K562 (cell line): ENCODE measurements at places on chromosomes 6 and 20. TPM values are rescaled to one million over a fixed set of nuclear protein-coding genes. Genes with fewer than 3 reads are reported as not detected.
A peak's percentile ranks its signal among the peaks of the same experiment; 100 is the strongest.

The CGA gene
- not detected in 2 replicates for total RNA-seq

The VTA1 gene
- total RNA-seq = 59.8 and 66.2 TPM in 2 replicates

GRCh38 chr20:45935416-45936046 is 1.0 kb downstream of the PCIF1 start:
- peaks cover 28% of the 10 kb centered on the region for H3K4me1 ChIP-seq
- no peaks in the 10 kb centered on the region for H3K27me3 ChIP-seq
- peak overlapping the region; percentile 99 for H3K4me3 ChIP-seq

The OXT gene
- total RNA-seq = not detected in 2 replicates

GRCh38 chr6:21026576-21027273 is 492.5 kb downstream of the CDKAL1 start:
- H3K4me3 ChIP-seq = no peak overlapping the region
- no peak for DNase-seq
- no peak overlapping the region for H3K27ac ChIP-seq
- 0 out of 3 replicates have a peak, but pooled peaks cover 2% of the 10 kb centered on the region for H3K4me1 ChIP-seq
- H3K27me3 ChIP-seq = no peaks in the 10 kb centered on the region

- H3K36me3 ChIP-seq = no peaks in the 10 kb centered on the region
- no peak for DNase-seq
- no peak overlapping the region for H3K4me3 ChIP-seq
- peaks cover 23% of the 10 kb centered on the region for H3K27me3 ChIP-seq
- no peak overlapping the region for H3K27ac ChIP-seq
These were observed 77.3 kb downstream of the BMP6 start for GRCh38 chr6:7803214-7803613.

The BMP7 gene
- total RNA-seq = 0.13 and 0.18 TPM in 2 replicates

The EPB41L1 gene
- total RNA-seq = 2.6 and 4.3 TPM in 2 replicates

- H3K27me3 ChIP-seq = no peaks in the 10 kb centered on the region
- H3K36me3 ChIP-seq = no peaks in the 10 kb centered on the region
- no peak overlapping the region for H3K4me3 ChIP-seq
- H3K27ac ChIP-seq = no peak overlapping the region
These were observed 301.0 kb upstream of the SLC35B3 start for GRCh38 chr6:8736156-8736895.

The SIRPB2 gene
- total RNA-seq = not detected in 2 replicates

DNA sequence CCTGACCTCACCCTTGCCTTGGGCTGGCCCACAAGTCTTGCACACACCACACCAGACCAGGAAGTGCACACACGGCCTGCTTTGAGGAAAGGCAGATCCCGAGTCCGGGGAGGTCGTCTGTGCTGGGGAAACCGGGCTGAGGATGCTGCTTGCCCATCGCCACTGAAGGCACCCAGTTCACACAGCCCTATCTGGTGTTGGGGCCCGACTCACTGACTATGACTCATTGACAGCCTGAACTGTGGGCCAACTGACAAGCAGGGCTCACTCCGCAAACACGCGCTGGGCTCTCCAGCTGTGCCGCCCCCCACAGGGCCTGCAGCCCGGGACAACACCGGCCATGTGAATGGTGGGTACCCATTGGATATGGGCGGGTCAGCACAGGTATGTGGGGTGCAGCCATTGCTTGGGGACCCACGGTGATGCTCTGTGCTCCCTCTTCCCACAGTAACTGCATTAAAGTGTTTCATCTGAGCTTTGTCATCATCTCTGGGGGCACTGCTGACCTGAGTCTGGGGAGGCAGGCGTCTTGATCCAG is 1.6 kb downstream of the SAMD10 start:
- no peaks in the 10 kb centered on the region for H3K27me3 ChIP-seq
- H3K27ac ChIP-seq = peak overlapping the region; percentile 83
- peak overlapping the region; percentile 100; the same call in 1 of the 2 replicates for H3K4me3 ChIP-seq
- H3K36me3 ChIP-seq = peaks cover 17% of the 10 kb centered on the region; the same call in 2 of the 3 replicates
- peak; percentile 58 for DNase-seq
- H3K4me1 ChIP-seq = peaks cover 30% of the 10 kb centered on the region

The SUMO4 gene
- total RNA-seq = 0.60 and 0.92 TPM in 2 replicates

DNA sequence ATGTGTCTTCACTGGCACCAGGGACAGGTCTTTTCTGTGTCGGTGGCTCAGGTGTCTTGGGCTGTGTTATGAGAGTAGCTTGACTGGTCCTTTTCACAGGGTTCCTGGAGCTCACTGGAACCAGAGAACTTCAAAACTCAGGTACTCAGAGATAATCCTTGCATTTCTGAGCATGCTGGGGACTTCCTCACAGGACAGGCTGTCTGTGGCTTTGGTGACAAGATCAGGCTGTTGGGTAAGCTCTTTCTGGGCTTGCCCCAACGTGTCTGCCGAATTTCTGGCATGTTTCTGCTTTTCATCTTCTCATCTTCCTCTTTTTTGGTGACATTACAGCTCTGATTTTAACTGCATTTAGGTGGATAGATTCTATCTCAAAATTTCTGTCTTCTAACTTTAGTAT is 270.0 kb downstream of the CDH26 start:
- H3K27ac ChIP-seq = no peak overlapping the region
- H3K36me3 ChIP-seq = no peaks in the 10 kb centered on the region
- H3K4me1 ChIP-seq = no peaks in the 10 kb centered on the region
- no peak overlapping the region for H3K4me3 ChIP-seq

DNA sequence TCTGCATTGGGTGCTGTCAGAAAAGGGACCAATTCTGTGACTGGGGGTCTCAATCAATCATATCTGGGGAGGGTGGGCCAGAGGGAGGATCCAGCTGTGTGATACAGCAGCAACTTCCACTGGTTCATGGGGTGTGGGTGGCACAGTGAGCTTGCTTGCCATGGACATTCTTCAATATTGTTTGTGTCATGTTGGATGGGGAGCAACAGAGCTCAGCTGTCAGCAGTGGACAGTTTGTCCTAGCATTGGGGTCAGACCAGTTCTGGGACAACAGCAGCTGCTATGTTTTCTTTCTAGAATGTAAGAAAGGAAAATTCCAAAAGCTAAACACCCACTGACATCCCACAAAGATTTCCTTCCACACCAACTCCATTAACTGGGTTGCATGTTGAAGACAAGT is 221.9 kb upstream of the CDH4 start:
- no peaks in the 10 kb centered on the region for H3K36me3 ChIP-seq
- no peak overlapping the region for H3K4me3 ChIP-seq
- no peak for DNase-seq
- no peaks in the 10 kb centered on the region for H3K27me3 ChIP-seq
- H3K4me1 ChIP-seq = no peaks in the 10 kb centered on the region

The SLC17A2 gene
- total RNA-seq = not detected in 2 replicates

- H3K27ac ChIP-seq = no peak overlapping the region
- no peaks in the 10 kb centered on the region for H3K4me1 ChIP-seq
- no peaks in the 10 kb centered on the region for H3K27me3 ChIP-seq
- no peak for DNase-seq
- H3K36me3 ChIP-seq = no peaks in the 10 kb centered on the region
- no peak overlapping the region for H3K4me3 ChIP-seq
These were observed 435.7 kb upstream of the FKBP1C start for GRCh38 chr6:62775427-62776022.

The SYNDIG1 gene
- not detected in 2 replicates for total RNA-seq

The OR12D2 gene
- not detected in 2 replicates for total RNA-seq

The PYGB gene
- total RNA-seq = 16.1 and 18.0 TPM in 2 replicates

The PI3 gene
- total RNA-seq = not detected in 2 replicates

DNA sequence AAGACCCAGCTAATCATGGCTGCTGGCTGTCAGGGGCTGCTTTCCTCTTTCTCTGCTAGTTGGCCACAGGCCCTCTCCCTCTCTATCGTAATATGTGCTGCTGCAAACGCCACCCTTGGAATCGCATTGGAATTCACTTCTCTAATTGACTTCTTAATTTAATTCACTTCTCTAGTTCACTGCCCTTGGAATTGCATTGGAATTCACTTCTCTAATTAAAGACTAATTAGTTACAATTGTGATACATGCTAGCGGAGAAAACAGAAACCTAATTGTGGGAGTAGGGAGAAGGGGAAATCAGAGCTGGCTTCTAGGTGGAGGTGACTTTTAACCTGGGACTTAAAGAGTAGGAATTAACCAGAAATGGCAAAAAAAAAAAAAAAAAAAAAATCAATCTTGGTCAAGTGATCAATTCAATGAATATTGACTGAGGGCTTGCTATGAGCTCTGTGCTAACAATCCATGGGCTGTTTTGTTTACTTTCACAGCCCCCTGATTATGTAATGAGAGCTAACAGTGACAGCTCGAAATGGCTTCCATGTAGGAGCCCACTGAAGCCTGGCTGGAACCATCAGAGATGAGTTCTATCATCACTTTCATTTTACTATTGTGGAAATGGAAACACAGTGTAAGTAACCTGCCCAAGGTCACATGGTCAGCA is 11.3 kb downstream of the ZFP64 start:
- no peaks in the 10 kb centered on the region for H3K27me3 ChIP-seq
- DNase-seq = no peak
- no peak overlapping the region for H3K27ac ChIP-seq
- H3K36me3 ChIP-seq = peaks cover 22% of the 10 kb centered on the region; the same call in 1 of the 3 replicates

GRCh38 chr20:44914924-44915323 is 5.1 kb downstream of the PABPC1L start:
- peaks cover 20% of the 10 kb centered on the region for H3K4me1 ChIP-seq
- no peak overlapping the region for H3K4me3 ChIP-seq
- peaks cover 64% of the 10 kb centered on the region for H3K36me3 ChIP-seq

DNA sequence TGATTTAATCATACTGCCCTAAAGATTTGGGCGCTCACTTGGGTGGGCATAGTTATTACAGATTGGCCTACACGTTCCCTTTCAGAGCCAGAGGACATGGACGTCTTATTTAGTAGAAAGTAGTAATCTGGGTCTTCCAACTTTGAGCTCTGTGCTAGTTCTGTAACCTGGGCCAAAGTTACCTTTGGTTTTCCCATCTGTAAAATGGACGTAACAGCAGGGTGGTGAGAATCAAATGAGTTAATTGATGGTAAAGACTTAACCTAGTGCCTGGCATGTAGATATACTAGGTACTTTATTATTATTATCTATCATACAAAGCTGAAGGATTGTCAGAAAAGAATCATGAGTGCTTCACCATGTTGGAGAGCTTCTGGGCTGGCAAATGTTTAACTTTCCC is 74.8 kb downstream of the CDYL start:
- H3K27ac ChIP-seq = no peak overlapping the region
- no peaks in the 10 kb centered on the region for H3K36me3 ChIP-seq
- H3K4me1 ChIP-seq = peaks cover 27% of the 10 kb centered on the region; the same call in 2 of the 3 replicates
- no peak for DNase-seq
- no peaks in the 10 kb centered on the region for H3K27me3 ChIP-seq

The WFDC6 gene
- not detected in 2 replicates for total RNA-seq

The SESN1 gene
- total RNA-seq = 6.6 and 7.4 TPM in 2 replicates

The NOTCH4 gene
- 2.7 and 3.4 TPM in 2 replicates for total RNA-seq
